ENCODE measurements at places on chromosomes 2 and 18. TPM values are rescaled to one million over a fixed set of nuclear protein-coding genes. Genes with fewer than 3 reads are reported as not detected.

Gene KCNIP3
- 15.1 TPM for total RNA-seq

- no peaks in the 10 kb centered on the region for H3K27me3 ChIP-seq
- DNase-seq: no peak
- no peaks in the 10 kb centered on the region for H3K4me1 ChIP-seq
- H3K36me3 ChIP-seq: no peaks in the 10 kb centered on the region
- H3K27ac ChIP-seq: no peak overlapping the region
Measured at GRCh38 chr18:29779096-29779495, 1263.4 kb downstream of the DSC3 start.

DNA sequence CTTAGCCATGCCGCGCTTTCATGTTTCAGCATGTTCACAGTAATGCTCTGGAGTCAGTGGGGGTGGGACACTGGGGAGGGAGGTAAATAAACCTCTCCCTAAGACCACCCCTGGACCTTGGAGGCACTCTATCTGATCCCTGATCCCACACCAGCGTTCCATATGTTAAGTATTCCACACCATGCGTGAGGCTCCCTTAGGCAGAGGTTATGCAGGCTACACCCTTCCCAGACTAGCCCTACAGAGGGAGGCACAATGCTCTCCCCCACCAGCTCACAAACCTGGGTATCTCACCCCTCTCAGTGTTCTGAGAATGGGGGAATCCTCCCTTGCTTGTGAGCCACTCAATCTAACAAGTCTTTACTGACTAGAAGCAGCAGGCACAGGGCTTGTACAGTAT, 1610.4 kb upstream of the ZEB2 start:
- no peaks in the 10 kb centered on the region for H3K36me3 ChIP-seq
- H3K4me3 ChIP-seq: no peak overlapping the region
- H3K27ac ChIP-seq: no peak overlapping the region
- no peaks in the 10 kb centered on the region for H3K27me3 ChIP-seq
- DNase-seq: no peak

- peaks cover 27% of the 10 kb centered on the region for H3K4me1 ChIP-seq
- DNase-seq: no peak
- no peaks in the 10 kb centered on the region for H3K27me3 ChIP-seq
- no peaks in the 10 kb centered on the region for H3K36me3 ChIP-seq
Measured at GRCh38 chr2:47029737-47030524, 114.3 kb upstream of the MCFD2 start.

- DNase-seq: no peak
- H3K4me1 ChIP-seq: no peaks in the 10 kb centered on the region
- H3K27ac ChIP-seq: no peak overlapping the region
- H3K4me3 ChIP-seq: no peak overlapping the region
Measured at GRCh38 chr2:160533482-160533881, 39.9 kb upstream of the RBMS1 start.

GRCh38 chr2:80858965-80859364, 554.4 kb upstream of the LRRTM1 start:
- no peak overlapping the region for H3K27ac ChIP-seq
- no peaks in the 10 kb centered on the region for H3K4me1 ChIP-seq
- no peaks in the 10 kb centered on the region for H3K36me3 ChIP-seq
- no peak for DNase-seq
- no peak overlapping the region for H3K4me3 ChIP-seq

GRCh38 chr18:67081482-67082211, 434.9 kb downstream of the DSEL start:
- DNase-seq: no peak
- no peaks in the 10 kb centered on the region for H3K4me1 ChIP-seq
- no peaks in the 10 kb centered on the region for H3K36me3 ChIP-seq
- H3K27me3 ChIP-seq: no peaks in the 10 kb centered on the region

DNA sequence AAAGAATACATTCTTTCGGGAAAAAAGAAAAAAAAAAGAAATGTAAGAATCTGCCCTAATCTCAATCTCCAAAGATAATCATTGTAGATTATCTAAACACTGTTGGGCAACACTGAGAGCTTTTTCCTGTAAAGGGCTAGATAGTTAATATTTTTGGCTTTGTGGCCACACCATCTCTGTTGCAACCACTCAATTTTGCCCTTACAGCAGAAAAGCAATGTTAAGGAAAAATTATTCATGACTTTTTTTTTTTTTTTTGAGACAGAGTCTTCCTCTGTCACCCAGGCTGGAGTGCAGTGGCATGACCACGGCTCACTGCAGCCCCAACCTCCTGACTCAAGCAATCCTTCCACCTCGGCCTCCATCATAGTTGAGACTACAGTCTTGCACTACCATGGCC, 17.3 kb upstream of the FZD5 start:
- no peaks in the 10 kb centered on the region for H3K36me3 ChIP-seq
- no peak overlapping the region for H3K4me3 ChIP-seq
- H3K4me1 ChIP-seq: no peaks in the 10 kb centered on the region
- no peaks in the 10 kb centered on the region for H3K27me3 ChIP-seq
- no peak for DNase-seq

DNA sequence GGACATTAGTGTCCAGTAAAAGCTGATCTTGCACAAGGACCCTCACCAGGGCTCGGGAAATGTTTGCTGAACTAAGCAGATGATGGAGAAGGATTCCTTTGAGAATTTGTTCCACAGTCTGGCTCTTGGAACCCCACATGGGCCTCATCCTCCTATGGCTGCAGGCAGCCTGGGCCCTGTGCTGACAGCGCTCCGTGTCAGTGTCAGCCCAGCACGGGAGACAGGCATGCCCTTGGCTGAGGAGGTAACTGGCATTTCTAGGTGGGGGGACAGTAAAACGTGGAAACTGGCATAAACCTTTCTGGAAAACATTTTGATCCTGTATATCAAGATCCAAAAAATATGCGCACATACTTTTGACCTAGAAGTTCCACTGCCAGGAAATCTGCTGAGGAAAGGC, 10.5 kb downstream of the PTMA start:
- H3K36me3 ChIP-seq: no peaks in the 10 kb centered on the region
- DNase-seq: no peak
- no peaks in the 10 kb centered on the region for H3K27me3 ChIP-seq

DNA sequence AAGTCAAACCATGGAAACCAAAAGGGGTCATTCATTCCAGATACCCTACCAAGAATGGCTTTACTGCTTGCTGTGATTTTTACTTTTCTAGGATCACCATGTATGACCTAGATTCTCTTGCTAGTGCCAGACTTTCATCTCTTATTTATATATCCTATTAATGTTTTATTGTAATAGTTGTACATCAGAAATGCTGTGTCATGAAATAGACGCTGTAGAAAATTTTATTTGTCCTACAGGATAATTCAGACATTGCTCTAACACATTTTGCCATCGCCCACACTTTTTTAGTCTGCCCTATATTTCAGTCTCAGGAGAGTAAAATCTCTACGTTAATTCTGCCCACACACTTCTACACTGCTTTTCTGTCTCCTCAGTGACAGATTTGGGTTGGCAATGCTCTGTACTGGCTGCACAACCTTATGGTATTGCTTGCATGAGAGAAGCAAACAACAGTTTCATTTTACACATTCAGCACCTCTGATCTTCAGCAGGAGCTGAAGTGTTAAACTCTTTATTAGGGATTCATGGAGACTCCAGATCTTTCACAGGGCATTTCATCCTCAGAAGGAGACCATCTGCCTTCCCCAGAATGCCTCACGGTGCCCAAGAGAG, 871.8 kb upstream of the CHAC2 start:
- no peaks in the 10 kb centered on the region for H3K36me3 ChIP-seq
- no peak for DNase-seq
- H3K4me3 ChIP-seq: no peak overlapping the region
- no peak overlapping the region for H3K27ac ChIP-seq
- H3K27me3 ChIP-seq: no peaks in the 10 kb centered on the region

GRCh38 chr2:158131919-158132566, 30.4 kb downstream of the UPP2 start:
- H3K27ac ChIP-seq: no peak overlapping the region
- no peaks in the 10 kb centered on the region for H3K4me1 ChIP-seq
- H3K27me3 ChIP-seq: no peaks in the 10 kb centered on the region
- DNase-seq: no peak
- H3K36me3 ChIP-seq: no peaks in the 10 kb centered on the region

- H3K4me1 ChIP-seq: no peaks in the 10 kb centered on the region
- H3K27ac ChIP-seq: no peak overlapping the region
- no peak overlapping the region for H3K4me3 ChIP-seq
- peaks cover 4% of the 10 kb centered on the region for H3K36me3 ChIP-seq
- no peaks in the 10 kb centered on the region for H3K27me3 ChIP-seq
Measured at GRCh38 chr2:223896833-223897311, 48.3 kb downstream of the WDFY1 start.

Gene CCDC150
- 3.8 TPM for total RNA-seq

DNA sequence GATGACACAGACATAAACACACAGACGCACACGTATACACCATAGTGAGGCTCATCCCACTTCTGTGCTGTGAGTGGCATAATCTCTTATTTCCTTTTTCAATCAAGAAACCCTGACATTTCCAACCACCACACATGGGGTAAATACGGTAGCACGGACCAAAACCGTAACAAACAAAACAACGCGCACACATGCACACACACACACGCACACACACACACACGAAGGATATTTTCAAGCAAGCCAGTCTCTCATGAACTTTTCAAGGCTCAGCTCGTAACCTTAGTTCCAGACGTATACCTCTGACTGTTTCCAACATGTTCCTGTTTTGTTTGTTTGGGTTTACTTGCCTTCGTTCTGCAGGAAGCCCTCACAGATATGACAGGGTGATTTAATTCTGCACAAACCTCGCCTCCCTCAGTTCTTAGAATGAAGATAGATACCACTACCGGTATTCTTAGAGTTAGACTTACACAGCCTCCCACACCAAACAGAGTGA, 119.8 kb downstream of the BCL2 start:
- H3K4me1 ChIP-seq: no peaks in the 10 kb centered on the region
- no peak for DNase-seq
- no peaks in the 10 kb centered on the region for H3K36me3 ChIP-seq
- H3K27me3 ChIP-seq: no peaks in the 10 kb centered on the region
- H3K4me3 ChIP-seq: peak overlapping the region; percentile 31

Gene NAT8
- not detected for total RNA-seq

Gene AGFG1
- total RNA-seq: 78.4 TPM

Gene KCNF1
- 0.66 TPM for total RNA-seq

Gene VWC2L
- total RNA-seq: not detected

Gene MC2R
- not detected for total RNA-seq

Gene IL36RN
- not detected for total RNA-seq

- H3K4me1 ChIP-seq: no peaks in the 10 kb centered on the region
- no peak overlapping the region for H3K27ac ChIP-seq
- no peaks in the 10 kb centered on the region for H3K36me3 ChIP-seq
Measured at GRCh38 chr18:58341916-58342315, 287.0 kb downstream of the ALPK2 start.

Gene IL1RL1
- 6.3 TPM for total RNA-seq

DNA sequence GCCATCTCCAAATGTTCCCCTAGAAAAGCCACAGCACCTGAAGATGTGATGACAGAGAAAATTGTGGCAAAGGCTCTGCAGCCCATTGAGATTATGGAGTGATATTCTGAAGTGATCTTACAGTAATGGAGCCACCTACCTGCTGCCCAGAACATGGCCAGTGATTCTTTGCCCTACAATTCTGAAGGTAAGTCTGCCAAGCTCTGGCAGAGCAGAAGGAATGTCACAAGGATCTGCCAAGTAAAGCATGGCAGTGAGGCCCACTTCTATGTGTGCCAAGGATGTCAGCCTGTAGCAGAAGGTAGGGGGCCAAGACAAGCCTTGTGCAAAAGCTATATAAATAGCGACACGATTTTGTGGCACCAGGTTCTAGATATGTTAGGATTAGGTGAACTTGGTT, 155.1 kb downstream of the RND3 start:
- DNase-seq: no peak
- no peak overlapping the region for H3K4me3 ChIP-seq
- H3K27me3 ChIP-seq: no peaks in the 10 kb centered on the region
- no peaks in the 10 kb centered on the region for H3K36me3 ChIP-seq
- no peak overlapping the region for H3K27ac ChIP-seq
- no peaks in the 10 kb centered on the region for H3K4me1 ChIP-seq

- no peak overlapping the region for H3K4me3 ChIP-seq
- no peaks in the 10 kb centered on the region for H3K36me3 ChIP-seq
- no peak overlapping the region for H3K27ac ChIP-seq
Measured at GRCh38 chr2:188207554-188207953, 84.1 kb upstream of the GULP1 start.

DNA sequence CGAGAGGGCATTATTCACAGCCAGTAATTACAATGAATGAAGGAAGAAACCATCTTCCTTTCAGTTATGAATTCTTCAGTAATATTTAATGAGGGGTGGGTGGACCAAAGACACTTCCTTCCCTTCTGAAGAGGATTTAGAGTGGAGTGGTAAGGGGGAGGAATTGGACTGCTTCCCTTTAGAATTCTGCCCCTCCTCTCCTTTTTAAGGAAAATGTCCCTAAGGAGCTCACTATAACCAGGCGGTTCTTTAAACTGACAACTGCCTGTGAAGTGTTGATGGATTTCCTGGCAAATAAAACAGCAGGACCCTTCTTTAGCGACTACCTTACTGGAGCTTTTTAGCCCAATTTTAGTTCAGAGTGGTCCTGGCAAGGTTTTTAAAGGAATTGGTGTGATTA, 86.4 kb downstream of the LIMS1 start:
- H3K4me1 ChIP-seq: peaks cover 7% of the 10 kb centered on the region
- no peaks in the 10 kb centered on the region for H3K36me3 ChIP-seq
- H3K27me3 ChIP-seq: no peaks in the 10 kb centered on the region
- H3K27ac ChIP-seq: peak overlapping the region; percentile 78
- no peak for DNase-seq

DNA sequence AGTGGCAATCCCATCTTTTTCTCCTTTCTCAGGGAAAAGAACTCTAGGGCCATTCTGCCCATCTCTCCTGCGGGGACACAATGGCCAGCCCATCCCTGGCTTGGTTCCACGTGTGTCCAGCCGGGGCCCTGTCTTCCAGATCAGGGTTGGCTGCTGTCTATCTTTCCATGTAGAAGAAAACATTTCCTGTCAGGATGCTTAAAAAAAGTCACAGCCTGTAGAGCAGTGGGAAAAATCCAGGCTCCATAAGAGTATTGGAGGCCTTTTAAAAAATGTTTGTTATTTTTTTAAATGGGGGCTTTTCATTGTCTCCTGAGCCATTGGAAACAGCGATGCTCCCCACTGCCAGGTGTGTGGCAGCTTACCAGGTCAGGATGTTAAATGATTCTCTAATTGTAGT, 105.6 kb downstream of the TGFA start:
- no peak overlapping the region for H3K27ac ChIP-seq
- H3K36me3 ChIP-seq: no peaks in the 10 kb centered on the region
- no peaks in the 10 kb centered on the region for H3K27me3 ChIP-seq
- no peaks in the 10 kb centered on the region for H3K4me1 ChIP-seq
- no peak overlapping the region for H3K4me3 ChIP-seq

Gene HSBP1L1
- total RNA-seq: 42.1 TPM

DNA sequence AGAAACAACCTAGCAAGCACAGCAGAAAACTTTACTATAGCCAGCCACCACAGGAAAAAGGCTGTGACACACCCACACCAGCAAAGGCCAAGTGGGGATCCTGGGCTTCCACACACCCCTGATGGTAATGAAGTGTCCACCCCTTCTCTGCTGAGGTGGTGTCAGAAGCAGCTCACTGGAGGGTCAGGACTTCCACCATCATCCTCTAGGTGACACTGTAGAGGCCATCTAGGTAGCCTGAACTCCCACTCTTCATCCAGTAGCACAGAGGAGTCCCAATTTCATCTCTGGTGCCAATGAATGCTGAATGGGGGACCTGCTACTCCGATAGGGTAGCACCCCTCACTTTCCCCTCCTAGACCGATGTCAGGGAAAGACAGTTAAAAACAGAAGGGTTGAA, 1544.4 kb downstream of the LRP1B start:
- DNase-seq: no peak
- H3K27ac ChIP-seq: no peak overlapping the region
- H3K27me3 ChIP-seq: no peaks in the 10 kb centered on the region
- no peaks in the 10 kb centered on the region for H3K4me1 ChIP-seq
- H3K4me3 ChIP-seq: no peak overlapping the region
- H3K36me3 ChIP-seq: no peaks in the 10 kb centered on the region
